Stimulated activated naive CD4-positive, alpha-beta T cell (primary cell): ENCODE measurements at places on chromosomes 2 and 18.

GRCh38 chr18:44537526-44537925 is 143.2 kb upstream of the SETBP1 start:
- no peak for DNase-seq

- no peak for DNase-seq
These were observed 56.1 kb downstream of the PRKRA start for GRCh38 chr2:178394859-178395258.

GRCh38 chr2:111640480-111640879 is 243.5 kb downstream of the ANAPC1 start:
- no peak for DNase-seq

DNA sequence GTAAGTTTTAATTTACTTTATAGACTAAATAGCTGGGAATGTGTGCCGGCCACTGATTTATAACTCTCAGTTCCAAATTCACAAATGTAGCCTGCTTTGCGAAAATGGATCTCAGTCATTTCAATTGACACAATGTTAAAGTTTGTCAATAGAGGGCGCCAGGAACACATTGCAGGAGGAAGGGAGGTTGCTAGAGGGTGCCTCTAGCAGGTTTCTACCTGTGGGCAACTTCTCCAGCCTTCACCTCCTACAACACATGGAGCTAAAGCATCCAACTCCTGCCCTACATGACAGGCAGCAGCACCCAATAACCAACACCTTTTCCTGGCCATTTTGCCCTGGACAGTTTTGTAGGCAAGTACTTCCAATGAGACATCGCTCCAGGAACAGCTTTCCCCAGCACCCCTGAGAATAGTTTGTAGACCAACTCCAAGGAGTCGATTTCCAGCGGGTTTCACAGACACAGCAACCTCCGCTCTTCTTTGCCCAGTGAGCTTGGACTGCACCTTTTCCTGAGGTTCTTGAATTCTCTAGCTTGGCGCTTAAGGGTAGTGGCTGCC is 784.8 kb upstream of the CDH2 start:
- DNase-seq, result no peak

GRCh38 chr2:31859959-31860358 is 150.8 kb downstream of the MEMO1 start:
- DNase-seq, result no peak

DNA sequence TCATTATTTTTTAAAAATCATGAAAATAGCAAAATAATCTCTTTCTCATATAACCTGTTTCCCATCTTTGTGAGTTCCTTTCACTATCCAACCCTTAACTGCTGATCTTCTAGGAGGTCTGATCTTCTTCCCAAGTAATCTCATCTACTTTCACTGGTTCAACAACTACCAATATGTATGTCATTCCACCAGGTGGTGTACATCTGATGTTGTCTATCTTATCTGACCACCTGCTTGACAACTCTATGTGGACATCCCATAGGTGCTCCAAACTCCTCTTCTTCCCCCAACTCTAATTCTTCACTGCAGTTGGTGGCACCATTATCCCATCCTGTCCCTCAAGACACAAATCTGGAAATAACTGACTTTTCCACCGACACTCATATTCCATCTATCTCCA is 62.5 kb downstream of the FAM228A start:
- no peak for DNase-seq

GRCh38 chr2:177058747-177059146 is 153.8 kb upstream of the HNRNPA3 start:
- DNase-seq, result no peak

GRCh38 chr18:37521510-37522465 is 43.8 kb downstream of the CELF4 start:
- DNase-seq, result no peak

DNA sequence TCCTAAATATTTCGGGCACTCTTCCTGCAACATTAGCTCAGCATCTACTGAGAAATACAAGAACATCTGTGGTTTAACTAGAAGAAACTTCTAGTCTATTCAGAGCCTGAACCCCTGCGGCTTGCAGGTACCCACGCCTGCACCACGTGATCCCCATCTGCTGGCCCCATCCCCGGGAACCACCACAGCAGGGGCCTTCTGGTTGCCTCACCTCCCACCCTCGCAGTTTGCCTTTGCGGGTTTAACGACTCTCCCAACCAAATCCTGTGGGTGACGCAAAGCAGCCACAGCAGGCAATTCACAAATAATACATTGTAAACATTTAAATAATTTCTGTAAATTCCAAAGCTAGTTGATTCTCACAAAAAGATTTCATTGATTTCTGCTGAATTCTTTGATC is 90.2 kb upstream of the TMEM18 start:
- no peak for DNase-seq

DNA sequence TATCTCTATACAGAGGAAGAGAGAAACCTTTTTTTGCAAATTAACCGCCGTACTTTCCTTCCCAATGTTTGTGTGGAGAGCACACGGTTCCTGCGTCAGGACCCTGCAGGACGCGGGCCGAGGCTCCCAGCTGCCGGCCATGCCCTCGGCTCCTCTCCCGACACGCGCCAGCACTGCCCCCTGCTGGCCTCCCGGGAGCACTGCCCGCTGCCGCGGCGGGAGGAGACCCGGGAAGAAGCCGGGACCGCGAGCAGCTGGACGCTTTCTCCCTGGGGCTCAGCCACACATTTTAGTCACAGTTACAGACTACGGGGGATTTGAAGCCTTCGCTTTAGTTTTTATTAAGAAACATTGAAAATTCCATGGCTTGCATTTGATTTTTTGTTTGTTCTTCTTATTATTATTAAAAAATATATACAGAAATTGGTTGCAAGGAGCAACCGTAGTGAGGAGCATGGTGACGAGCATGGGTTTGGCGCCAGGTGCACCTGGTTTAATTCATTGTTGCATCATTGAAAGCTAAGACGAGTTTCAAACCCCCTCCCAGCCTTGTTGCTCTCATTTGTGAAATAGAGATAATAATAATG is 401.2 kb downstream of the GALR1 start:
- no peak for DNase-seq

GRCh38 chr2:232321156-232321816 is 57.3 kb upstream of the ALPP start:
- peak; percentile 25 for DNase-seq

DNA sequence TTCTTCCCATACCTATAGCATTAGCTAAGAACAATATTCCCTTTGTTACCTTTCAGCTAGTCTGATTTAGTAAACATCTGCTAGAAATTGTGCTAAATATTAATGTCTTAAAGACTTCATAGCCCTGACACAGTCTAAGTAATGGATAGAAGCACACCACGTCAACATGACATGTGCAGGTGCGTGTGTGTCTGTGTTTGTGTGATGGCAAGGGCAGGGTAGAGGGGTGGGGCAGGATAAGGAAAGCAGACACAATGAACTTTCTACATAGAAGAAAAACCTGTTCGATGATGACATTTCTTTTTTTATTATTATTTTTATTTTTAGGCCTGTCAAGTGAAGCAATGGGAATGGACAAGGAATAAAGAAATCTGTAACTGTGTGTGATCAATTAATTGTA is 223.3 kb downstream of the NOL4 start:
- DNase-seq, result no peak

DNA sequence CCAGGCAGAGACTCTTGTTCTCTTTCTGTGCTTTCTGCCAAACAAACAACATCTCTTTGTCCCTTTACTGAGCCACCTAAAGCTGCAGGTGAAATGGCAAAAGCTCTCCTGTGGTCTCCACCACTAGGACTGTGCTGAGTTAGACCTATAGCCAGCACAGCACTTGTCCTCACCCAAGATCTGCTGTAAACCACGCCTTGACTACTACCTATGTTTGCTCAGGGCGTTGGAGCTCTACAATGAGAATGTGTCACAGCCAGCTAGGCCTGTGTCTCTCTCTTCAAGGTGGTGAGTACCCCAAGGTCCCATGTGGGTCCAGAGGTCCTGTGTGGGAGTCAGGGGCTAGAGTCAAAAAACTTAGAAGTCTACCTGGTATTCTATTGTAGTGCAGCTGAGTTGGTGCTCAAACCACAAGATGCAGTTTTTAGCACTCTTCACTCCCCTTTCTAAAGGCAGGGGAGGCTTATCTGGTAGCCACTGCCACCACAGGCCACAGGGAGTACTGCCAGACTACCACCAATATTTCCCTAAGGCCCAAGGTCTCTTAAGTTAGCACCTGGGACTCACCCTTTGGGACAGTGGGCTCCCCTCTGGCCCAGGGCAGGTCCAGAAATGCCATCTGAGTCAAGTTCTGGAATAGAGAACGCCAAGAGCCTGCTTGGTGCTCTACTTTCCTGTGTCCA is 96.8 kb upstream of the RPRM start:
- DNase-seq, result no peak

- DNase-seq, result no peak
These were observed 47.7 kb downstream of the OSBPL6 start for GRCh38 chr2:178241844-178242551.
